Esophagus muscularis mucosa (tissue), 4 donors: ENCODE measurements at places on chromosomes 7 and 10. TPM values are rescaled to one million over a fixed set of nuclear protein-coding genes. Genes with fewer than 3 reads are reported as not detected.

DNA sequence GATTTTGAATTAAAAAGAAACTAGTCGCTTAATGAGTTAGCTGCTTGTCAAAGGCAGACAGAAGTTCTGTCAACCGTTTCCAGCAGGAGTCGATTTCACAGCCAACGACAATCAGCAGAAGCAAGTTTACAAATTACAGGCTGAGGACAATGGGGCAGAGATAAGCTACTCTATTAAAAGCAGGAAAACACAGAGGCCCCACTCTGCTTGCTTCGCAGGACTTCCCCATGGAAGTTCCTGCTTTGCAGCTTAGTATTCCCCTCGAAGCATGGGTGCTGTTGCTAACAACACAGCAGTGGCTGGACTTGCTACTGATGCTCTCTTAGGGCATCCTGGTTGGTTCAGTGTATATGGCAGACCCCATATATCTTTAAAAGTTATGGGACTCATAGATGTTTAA lies 50.8 kb upstream of the KLF6 start:
- H3K4me3 ChIP-seq, result no peak overlapping the region
- H3K4me1 ChIP-seq, result peaks cover 12% of the 10 kb centered on the region
- no peaks in the 10 kb centered on the region for H3K36me3 ChIP-seq
- DNase-seq, result no peak
- no peak overlapping the region for H3K27ac ChIP-seq

TBX20 gene
- not detected for total RNA-seq

WEE2 gene
- not detected for total RNA-seq

DNA sequence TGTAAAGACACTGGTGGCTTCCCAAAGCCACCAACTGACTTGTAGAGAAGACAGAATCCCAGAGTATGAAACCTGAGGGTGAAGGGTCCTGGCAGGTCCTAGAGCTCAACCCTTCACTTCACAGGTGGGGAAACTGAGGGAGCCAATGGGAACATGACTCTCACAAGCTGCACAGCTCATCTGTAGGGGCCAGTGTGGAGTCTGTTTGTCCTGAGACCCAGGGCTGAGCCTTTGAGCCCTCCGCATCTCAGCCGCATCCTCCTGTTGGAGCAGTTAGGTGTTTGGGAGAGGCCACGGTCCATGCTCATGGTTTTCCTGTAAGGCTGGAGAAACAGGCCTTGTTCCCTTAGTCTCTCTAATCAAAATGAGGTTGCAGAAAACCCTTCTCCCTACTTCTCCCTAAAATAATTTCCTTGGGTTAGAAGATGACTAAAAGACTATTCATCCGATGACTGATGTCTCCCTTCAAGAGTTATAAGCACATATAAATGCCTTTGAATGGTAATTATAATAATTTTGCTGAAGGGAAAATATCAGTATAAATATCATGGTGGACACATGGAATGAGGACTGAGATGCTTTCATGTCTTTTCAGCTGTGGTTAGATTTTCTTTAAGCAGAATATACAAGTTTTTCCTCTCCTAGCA lies 10.3 kb downstream of the HTRA1 start:
- H3K4me1 ChIP-seq, result peaks cover 53% of the 10 kb centered on the region
- H3K27me3 ChIP-seq, result no peaks in the 10 kb centered on the region
- H3K36me3 ChIP-seq, result no peaks in the 10 kb centered on the region
- DNase-seq, result no peak

ARL5B gene
- total RNA-seq, result 7.5 TPM

DNA sequence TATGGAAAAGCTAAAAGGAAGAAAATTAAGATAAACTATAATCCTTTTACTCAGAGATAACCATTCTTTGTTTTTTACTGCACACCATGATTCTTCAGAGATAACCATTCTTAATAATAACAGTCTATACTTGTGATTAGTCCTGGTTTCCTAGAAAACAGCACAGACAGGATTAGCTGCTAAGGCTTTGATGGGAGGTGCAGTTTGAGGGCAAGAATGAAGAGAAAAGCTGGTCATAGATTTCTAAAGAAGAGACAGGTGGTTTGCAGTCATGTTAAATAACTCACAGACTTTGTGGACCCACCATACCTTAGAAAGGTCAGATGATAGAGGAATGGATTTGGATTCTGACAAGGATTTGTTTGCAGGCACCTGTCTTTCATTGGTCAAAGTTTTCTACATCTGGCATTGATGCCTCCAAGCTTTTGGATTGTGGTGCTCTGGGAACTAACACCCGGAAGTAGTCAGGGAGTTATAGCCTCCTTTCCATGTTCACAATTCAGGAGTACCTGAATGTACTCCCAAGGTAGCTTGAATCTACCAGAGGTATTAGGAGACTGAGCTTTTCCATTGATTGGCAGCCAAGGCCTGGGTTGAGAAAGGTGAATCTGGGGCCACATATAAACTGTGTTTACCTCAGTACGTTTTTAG lies 3.7 kb downstream of the SMC3 start:
- peaks cover 14% of the 10 kb centered on the region for H3K36me3 ChIP-seq
- peaks cover 40% of the 10 kb centered on the region for H3K4me1 ChIP-seq
- DNase-seq, result no peak
- no peaks in the 10 kb centered on the region for H3K27me3 ChIP-seq
- no peak overlapping the region for H3K27ac ChIP-seq

HOGA1 gene
- total RNA-seq, result 0.83 TPM

DNA sequence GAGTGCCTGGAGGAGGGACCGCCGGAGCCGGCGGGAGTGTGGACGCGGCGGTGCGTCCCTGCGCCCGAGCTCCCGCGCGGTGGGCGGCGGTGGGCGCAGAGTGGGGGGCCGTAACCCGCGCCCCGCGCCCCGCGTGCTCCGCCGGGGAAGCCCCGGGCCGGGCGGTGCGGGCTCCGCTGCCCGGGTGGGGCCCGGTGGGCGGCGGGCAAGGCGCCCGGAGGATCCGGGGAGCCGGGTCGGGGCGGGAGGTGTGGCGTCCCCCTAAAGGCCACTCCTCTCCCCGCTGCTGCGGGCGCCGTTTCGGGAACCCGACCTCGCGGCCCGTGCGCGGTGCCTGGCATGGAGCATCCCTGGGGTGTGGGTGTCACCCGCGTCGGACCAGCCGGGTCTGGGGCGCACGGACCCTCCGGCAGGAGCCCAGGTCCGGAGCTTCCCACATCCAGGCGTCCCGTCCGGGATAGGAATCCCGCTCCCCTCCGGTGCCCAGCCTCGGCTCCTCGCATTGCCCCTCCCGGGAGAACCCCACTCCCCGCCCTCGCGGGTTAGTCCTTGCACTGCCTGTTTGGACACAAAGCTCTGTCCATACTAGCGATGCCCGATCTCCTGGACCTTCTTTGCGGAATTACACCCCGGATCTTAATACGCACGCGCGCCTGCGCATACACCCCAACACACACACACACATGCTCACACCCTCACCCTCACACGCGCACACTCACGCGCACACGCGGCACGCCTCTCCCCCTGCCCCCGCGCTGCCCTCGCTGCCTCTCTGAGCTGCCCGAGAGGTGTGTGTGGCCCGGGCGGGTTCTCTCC lies 723 bp downstream of the MTURN start:
- H3K4me1 ChIP-seq, result peaks cover 54% of the 10 kb centered on the region
- H3K27ac ChIP-seq, result peak overlapping the region; percentile 96
- no peaks in the 10 kb centered on the region for H3K36me3 ChIP-seq
- peak overlapping the region; percentile 96 for H3K4me3 ChIP-seq

GRCh38 chr7:85776691-85777345 lies 590.0 kb upstream of the SEMA3D start:
- H3K4me3 ChIP-seq, result no peak overlapping the region
- no peak overlapping the region for H3K27ac ChIP-seq
- no peaks in the 10 kb centered on the region for H3K36me3 ChIP-seq
- no peaks in the 10 kb centered on the region for H3K27me3 ChIP-seq
- no peaks in the 10 kb centered on the region for H3K4me1 ChIP-seq
- DNase-seq, result no peak

DNA sequence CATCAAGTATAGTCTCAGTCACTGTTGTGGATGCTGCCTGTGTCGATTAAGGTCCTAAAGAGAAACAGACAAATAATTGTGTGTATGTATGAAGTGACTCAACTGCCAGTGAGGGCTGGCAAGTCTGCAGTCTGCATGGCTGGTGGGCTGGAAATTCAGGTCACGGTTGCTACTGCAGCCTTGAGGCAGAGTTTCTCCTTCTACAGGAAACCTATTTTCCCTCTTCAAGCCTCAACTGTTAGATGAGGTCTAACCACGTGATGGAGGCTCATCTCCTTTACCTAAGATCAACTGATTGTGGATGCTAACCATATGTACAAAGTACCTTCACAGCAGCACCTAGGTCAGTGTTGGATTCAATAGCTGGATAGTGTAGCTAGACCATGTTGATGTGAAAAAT lies 29.9 kb downstream of the MBL2 start:
- peak; percentile 53 for DNase-seq
- no peaks in the 10 kb centered on the region for H3K4me1 ChIP-seq
- no peak overlapping the region for H3K4me3 ChIP-seq
- no peaks in the 10 kb centered on the region for H3K27me3 ChIP-seq

LMBR1 gene
- 81.3 TPM for total RNA-seq

ARHGAP12 gene
- total RNA-seq, result 48.2 TPM

DNA sequence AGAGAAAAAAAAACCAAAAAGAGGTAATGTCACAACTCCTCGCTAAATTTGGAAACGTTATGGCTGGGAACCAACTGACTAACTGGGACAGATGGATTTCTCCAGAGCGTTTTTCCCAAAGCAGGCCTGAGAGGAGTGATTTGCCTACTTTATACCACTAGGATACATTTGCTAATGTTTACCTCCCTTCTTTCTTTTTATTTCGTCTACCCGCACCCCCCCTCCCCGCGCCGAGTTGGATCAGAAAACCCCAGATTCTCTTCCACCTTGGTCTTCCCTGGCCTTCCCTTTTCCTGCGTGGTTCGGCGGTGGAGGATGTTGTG lies 7.2 kb downstream of the CPA2 start:
- H3K27me3 ChIP-seq, result no peaks in the 10 kb centered on the region
- peak; percentile 90 for DNase-seq
- no peaks in the 10 kb centered on the region for H3K36me3 ChIP-seq
- peak overlapping the region; percentile 38 for H3K4me3 ChIP-seq

SPDYE8 gene
- total RNA-seq, result not detected

OR2A7 gene
- 2.1 TPM for total RNA-seq

GRCh38 chr10:91307489-91307888 lies 87.0 kb downstream of the PCGF5 start:
- DNase-seq, result no peak
- no peaks in the 10 kb centered on the region for H3K4me1 ChIP-seq
- no peak overlapping the region for H3K4me3 ChIP-seq

- H3K27ac ChIP-seq, result no peak overlapping the region
- H3K27me3 ChIP-seq, result no peaks in the 10 kb centered on the region
- no peaks in the 10 kb centered on the region for H3K36me3 ChIP-seq
- H3K4me1 ChIP-seq, result no peaks in the 10 kb centered on the region
- no peak overlapping the region for H3K4me3 ChIP-seq
Measured at GRCh38 chr10:52757773-52758172, 14.8 kb downstream of the MBL2 start.

DNA sequence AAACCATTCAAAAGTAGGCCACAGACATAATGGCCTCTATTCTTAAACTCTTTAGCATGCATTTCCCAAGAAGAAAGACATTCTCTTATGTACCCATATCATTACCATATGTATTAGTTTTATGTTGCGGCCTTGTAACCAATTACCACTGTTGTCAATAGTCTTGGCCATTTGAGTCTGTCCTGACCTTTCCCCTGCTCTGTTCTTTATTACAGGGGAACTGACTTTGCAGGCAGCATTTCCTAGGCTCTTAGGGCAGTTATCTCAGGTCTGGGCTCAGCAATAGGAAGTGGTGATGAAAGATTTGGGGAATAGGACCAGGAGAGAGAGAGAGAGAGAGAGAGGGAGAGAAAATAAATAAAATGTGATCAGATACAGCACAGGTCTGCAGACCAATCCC lies 194.5 kb upstream of the LRGUK start:
- H3K27ac ChIP-seq, result no peak overlapping the region
- no peaks in the 10 kb centered on the region for H3K27me3 ChIP-seq
- no peak overlapping the region for H3K4me3 ChIP-seq
- H3K4me1 ChIP-seq, result no peaks in the 10 kb centered on the region

STEAP4 gene
- total RNA-seq, result 72.4 TPM

VWDE gene
- total RNA-seq, result not detected

GRCh38 chr7:7304705-7305450 lies 122.5 kb downstream of the C1GALT1 start:
- no peak for DNase-seq
- H3K27ac ChIP-seq, result no peak overlapping the region
- H3K27me3 ChIP-seq, result no peaks in the 10 kb centered on the region
- no peaks in the 10 kb centered on the region for H3K36me3 ChIP-seq
- H3K4me1 ChIP-seq, result no peaks in the 10 kb centered on the region

- no peak overlapping the region for H3K27ac ChIP-seq
- DNase-seq, result no peak
- no peaks in the 10 kb centered on the region for H3K4me1 ChIP-seq
- no peak overlapping the region for H3K4me3 ChIP-seq
Measured at GRCh38 chr10:11909618-11910017, 86.5 kb downstream of the PROSER2 start.

CUZD1 gene
- total RNA-seq, result 0.45 TPM

- no peak for DNase-seq
- H3K27me3 ChIP-seq, result no peaks in the 10 kb centered on the region
- peak overlapping the region; percentile 1 for H3K27ac ChIP-seq
- no peak overlapping the region for H3K4me3 ChIP-seq
Measured at GRCh38 chr7:77759294-77759889, 38.8 kb downstream of the TMEM60 start.

C7orf33 gene
- not detected for total RNA-seq

- H3K27ac ChIP-seq, result no peak overlapping the region
- peaks cover 7% of the 10 kb centered on the region for H3K4me1 ChIP-seq
- H3K36me3 ChIP-seq, result no peaks in the 10 kb centered on the region
- peak overlapping the region; percentile 32 for H3K4me3 ChIP-seq
- H3K27me3 ChIP-seq, result no peaks in the 10 kb centered on the region
- no peak for DNase-seq
Measured at GRCh38 chr7:67364441-67365017, 367.9 kb downstream of the TYW1 start.

FBXO24 gene
- 0.13 TPM for total RNA-seq

FAM25G gene
- not detected for total RNA-seq

ASB10 gene
- total RNA-seq, result not detected

PTN gene
- 5.9 TPM for total RNA-seq

GRCh38 chr7:94336009-94336408 lies 58.7 kb upstream of the COL1A2 start:
- H3K27ac ChIP-seq, result no peak overlapping the region
- no peak overlapping the region for H3K4me3 ChIP-seq

GRCh38 chr10:78982726-78983125 lies 86.0 kb upstream of the ZMIZ1 start:
- H3K4me1 ChIP-seq, result peaks cover 12% of the 10 kb centered on the region
- H3K27ac ChIP-seq, result no peak overlapping the region
- H3K27me3 ChIP-seq, result no peaks in the 10 kb centered on the region

DNA sequence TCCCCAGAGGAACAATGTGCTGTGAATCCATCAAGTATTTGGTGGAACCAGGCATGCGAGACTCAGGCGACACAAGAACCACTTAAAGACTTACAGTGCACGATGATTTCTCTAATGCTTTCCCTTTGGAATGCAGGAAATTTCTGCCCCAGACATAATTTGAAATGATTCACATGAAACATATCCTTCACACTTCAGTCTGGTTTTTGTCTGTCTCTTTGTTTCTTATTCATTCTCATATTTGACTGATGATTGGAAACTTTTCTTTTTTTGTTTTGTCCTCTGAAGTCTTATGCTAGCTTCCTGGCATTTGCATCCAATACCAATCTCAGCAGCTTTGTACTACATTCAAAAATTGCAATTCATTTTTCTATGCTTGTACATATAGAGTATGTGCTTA lies 502.8 kb downstream of the PHTF2 start:
- H3K4me3 ChIP-seq, result no peak overlapping the region
- no peak for DNase-seq
- H3K27me3 ChIP-seq, result no peaks in the 10 kb centered on the region
- no peaks in the 10 kb centered on the region for H3K4me1 ChIP-seq

RAB18 gene
- 51.7 TPM for total RNA-seq
